ENCODE measurements at places on chromosomes 6 and 20.

DNA sequence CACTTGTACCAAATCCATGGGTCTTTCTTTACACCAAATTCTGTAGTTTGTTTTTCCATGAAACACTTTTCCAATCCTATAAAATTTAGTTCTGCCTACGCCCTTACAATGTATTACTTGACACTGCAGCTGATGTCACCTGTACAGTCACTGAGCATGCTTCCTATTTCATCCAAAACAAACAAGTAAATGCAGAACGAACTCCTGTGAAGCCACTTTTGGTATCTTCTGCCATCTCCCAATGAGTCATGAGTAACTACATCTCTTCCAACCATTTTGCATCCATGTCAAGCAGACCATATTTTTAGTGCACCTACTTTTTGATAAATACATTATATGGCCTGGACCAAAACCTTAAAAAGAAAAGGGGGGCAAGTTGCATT lies 42.4 kb downstream of the HDDC2 start:
- DNase-seq = no peak
- peaks cover 45% of the 10 kb centered on the region for H3K4me1 ChIP-seq
- H3K4me3 ChIP-seq = no peak overlapping the region
- no peaks in the 10 kb centered on the region for H3K36me3 ChIP-seq
- no peak overlapping the region for H3K27ac ChIP-seq
- no peaks in the 10 kb centered on the region for H3K27me3 ChIP-seq

DNA sequence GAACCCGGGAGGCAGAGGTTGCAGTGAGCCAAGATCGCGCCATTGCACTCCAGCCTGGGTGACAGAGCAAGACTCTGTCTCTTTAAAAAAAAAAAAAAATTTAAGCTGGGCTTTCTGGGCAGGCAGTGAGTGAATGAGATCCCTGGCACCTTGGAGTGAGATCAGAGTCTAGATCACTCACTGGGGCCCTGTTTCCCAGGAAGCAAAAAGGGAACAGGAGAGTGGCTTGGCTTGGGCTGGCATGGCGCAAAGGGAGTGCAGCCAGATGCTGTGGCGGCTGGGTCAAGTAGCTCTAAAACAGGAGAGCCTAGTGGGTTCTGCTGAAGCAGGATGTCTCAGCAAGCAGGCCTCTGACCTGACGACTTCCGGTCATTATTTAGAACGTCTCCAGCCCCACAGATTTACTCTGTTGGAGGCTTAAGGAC lies 10.4 kb downstream of the PLCG1 start:
- no peak for DNase-seq
- peak overlapping the region; percentile 49 for H3K27ac ChIP-seq
- no peaks in the 10 kb centered on the region for H3K27me3 ChIP-seq
- peaks cover 71% of the 10 kb centered on the region for H3K4me1 ChIP-seq
- H3K36me3 ChIP-seq = no peaks in the 10 kb centered on the region
- H3K4me3 ChIP-seq = no peak overlapping the region

DNA sequence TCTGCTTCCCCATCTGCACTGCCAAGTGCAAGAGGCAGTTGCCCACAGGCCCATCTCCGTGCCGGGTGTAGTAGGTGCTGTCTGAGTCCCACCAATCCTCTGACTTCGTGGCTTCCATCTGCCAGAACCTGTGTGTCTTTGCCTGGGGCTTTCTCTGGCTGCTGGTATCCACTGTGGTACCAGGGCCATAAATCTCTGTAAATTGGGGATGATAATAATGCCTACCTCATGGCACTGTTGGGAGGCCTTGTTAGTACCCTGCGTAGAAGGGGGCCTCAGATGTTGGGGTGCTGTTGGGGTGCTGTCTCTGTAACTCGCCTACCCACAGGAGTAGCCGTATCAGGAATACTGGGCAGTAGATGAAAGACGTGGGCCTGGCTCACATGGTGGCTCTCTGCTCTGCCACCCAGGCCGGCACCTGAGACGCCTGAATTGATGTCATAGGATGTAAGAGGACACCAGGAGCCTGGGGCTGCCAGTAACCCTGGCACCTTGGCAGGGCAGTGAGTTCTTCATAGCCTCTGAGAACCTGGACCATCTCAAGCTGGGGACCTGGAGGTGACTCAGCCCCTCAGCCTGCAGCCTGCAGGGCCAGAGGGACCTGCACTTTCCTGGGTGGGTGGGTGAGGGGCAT lies 94.1 kb upstream of the RNF24 start:
- no peaks in the 10 kb centered on the region for H3K4me1 ChIP-seq
- no peak for DNase-seq
- H3K27ac ChIP-seq = no peak overlapping the region
- no peak overlapping the region for H3K4me3 ChIP-seq
- H3K27me3 ChIP-seq = peaks cover 9% of the 10 kb centered on the region
- no peaks in the 10 kb centered on the region for H3K36me3 ChIP-seq

DNA sequence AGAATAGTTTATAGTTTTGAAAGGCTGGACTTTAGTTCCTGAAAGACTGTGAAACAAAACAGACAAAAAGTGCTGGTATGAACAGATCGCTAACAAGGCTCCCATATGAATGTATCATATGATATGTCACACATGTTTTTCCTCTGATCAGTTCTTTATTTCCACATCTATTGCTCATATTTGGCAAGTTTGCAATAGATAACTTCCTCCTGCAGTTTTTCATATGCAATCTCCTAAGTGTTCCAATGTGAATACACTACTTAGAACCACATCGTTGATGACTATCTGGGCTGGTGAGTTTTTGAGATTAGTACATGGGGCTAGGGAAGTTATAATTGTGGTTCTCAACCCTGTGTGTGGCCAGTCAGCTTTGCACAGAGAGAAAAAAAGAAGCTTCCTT lies 23.1 kb downstream of the CRYBG1 start:
- no peaks in the 10 kb centered on the region for H3K4me1 ChIP-seq
- H3K27ac ChIP-seq = no peak overlapping the region
- H3K36me3 ChIP-seq = no peaks in the 10 kb centered on the region
- no peak overlapping the region for H3K4me3 ChIP-seq
- DNase-seq = no peak

DNA sequence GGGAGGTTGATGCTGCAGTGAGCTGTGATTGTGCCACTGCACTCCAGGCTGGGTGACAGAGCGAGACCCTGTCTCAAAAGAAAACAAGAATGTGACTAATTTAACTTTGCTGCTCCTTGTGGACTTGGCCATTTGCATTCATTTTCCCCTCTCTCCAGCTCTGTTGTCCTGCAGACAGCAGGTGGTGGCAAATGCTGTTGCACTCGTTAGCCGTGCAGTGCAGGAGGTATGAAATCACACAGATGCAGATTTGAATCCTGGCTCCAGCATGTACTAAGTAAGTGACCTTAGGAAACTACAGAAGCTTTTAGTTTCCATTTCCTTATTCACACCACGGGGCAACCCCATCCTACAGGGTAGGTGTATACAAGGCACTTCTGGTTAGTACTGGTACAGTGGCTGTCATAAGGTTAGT lies 9.6 kb upstream of the BEND3 start:
- H3K36me3 ChIP-seq = no peaks in the 10 kb centered on the region
- no peak for DNase-seq
- H3K27ac ChIP-seq = no peak overlapping the region
- no peak overlapping the region for H3K4me3 ChIP-seq

DNA sequence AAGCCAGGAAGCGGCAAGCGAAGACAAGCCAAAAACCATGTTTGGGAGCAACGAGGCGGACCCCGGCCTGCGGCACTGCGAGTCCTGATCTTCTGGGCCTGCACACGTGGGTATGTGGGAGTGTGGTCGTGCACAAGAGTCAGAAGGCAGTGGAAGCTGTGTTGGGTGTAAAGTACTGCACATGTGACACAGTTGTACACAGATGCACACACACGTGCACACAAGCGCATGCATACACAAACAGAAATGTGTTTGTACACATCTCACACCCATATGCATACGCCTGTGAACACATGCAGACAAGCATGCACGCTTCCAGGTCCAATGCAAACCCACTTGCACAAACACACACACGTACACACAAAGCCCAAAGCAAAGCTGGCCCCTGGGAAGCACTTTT lies 52.6 kb upstream of the SLCO4A1 start:
- H3K36me3 ChIP-seq = no peaks in the 10 kb centered on the region
- H3K27me3 ChIP-seq = peaks cover 88% of the 10 kb centered on the region
- H3K4me1 ChIP-seq = no peaks in the 10 kb centered on the region

- no peaks in the 10 kb centered on the region for H3K27me3 ChIP-seq
- H3K4me3 ChIP-seq = no peak overlapping the region
- no peak for DNase-seq
These were observed 163.8 kb downstream of the TMEM200A start for GRCh38 chr6:130529569-130530149.

- peak; percentile 91 for DNase-seq
- peaks cover 52% of the 10 kb centered on the region for H3K4me1 ChIP-seq
- H3K36me3 ChIP-seq = peaks cover 17% of the 10 kb centered on the region
- peak overlapping the region; percentile 90 for H3K4me3 ChIP-seq
These were observed 2.2 kb downstream of the PPP1R10 start for GRCh38 chr6:30614843-30615218.

- no peaks in the 10 kb centered on the region for H3K27me3 ChIP-seq
- H3K4me3 ChIP-seq = no peak overlapping the region
- H3K36me3 ChIP-seq = no peaks in the 10 kb centered on the region
- no peaks in the 10 kb centered on the region for H3K4me1 ChIP-seq
- H3K27ac ChIP-seq = no peak overlapping the region
- no peak for DNase-seq
These were observed 56.2 kb upstream of the TULP4 start for GRCh38 chr6:158255989-158256601.

GRCh38 chr20:3854462-3854871 lies 7.8 kb downstream of the MAVS start:
- peaks cover 7% of the 10 kb centered on the region for H3K4me1 ChIP-seq
- no peaks in the 10 kb centered on the region for H3K27me3 ChIP-seq
- H3K27ac ChIP-seq = no peak overlapping the region
- peaks cover 51% of the 10 kb centered on the region for H3K36me3 ChIP-seq
- no peak overlapping the region for H3K4me3 ChIP-seq

GRCh38 chr6:24323632-24324337 lies 34.1 kb downstream of the DCDC2 start:
- H3K27ac ChIP-seq = no peak overlapping the region
- no peaks in the 10 kb centered on the region for H3K4me1 ChIP-seq
- DNase-seq = no peak
- no peaks in the 10 kb centered on the region for H3K27me3 ChIP-seq
- no peaks in the 10 kb centered on the region for H3K36me3 ChIP-seq

- no peak for DNase-seq
- no peaks in the 10 kb centered on the region for H3K4me1 ChIP-seq
- H3K27me3 ChIP-seq = no peaks in the 10 kb centered on the region
- no peak overlapping the region for H3K27ac ChIP-seq
These were observed 442.1 kb downstream of the BCKDHB start for GRCh38 chr6:80548532-80548931.

GRCh38 chr20:3045042-3045815 lies 623 bp upstream of the MRPS26 start:
- DNase-seq = peak; percentile 85
- H3K4me1 ChIP-seq = no peaks in the 10 kb centered on the region
- no peaks in the 10 kb centered on the region for H3K27me3 ChIP-seq
- peak overlapping the region; percentile 74 for H3K4me3 ChIP-seq

GRCh38 chr6:108839083-108839642 lies 9.1 kb upstream of the ARMC2 start:
- no peaks in the 10 kb centered on the region for H3K36me3 ChIP-seq
- H3K27me3 ChIP-seq = no peaks in the 10 kb centered on the region
- no peak overlapping the region for H3K4me3 ChIP-seq
- H3K4me1 ChIP-seq = no peaks in the 10 kb centered on the region

DNA sequence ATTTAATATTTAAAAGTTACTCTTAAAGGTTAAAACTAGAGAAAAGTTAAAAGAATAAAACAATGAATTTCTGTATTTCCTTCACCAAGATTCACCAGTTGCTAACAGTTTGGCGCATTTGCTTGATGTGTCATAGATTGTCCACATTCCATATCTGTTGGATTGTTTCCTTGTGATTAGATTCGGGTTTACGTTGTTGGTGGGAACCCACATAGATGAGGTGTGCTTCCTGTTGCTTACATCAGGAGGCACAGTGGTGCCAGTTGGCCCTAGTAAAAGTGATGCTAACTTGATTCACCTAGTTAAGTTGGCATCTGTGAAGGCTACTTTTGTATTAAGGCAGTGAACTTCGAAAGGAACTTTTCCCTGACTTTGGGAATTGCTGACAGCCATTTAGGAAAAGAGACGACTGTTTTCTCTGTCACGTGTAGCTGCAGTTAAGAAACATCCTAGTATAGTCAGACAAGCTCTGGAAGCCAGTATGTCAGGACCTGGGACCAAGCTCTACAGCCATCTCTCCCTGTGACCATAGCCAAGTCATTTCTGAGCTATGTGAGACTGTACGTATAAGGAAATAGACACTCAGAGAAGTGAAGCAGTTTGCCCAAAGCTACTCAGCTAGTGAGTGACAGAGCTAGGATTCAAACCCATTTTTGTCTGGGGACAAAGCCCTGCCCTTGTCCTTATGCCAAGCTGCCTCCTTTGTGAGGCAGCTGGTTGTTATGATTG lies 49.0 kb downstream of the PPARD start:
- no peak overlapping the region for H3K27ac ChIP-seq
- H3K4me1 ChIP-seq = no peaks in the 10 kb centered on the region
- H3K27me3 ChIP-seq = no peaks in the 10 kb centered on the region
- H3K36me3 ChIP-seq = no peaks in the 10 kb centered on the region

DNA sequence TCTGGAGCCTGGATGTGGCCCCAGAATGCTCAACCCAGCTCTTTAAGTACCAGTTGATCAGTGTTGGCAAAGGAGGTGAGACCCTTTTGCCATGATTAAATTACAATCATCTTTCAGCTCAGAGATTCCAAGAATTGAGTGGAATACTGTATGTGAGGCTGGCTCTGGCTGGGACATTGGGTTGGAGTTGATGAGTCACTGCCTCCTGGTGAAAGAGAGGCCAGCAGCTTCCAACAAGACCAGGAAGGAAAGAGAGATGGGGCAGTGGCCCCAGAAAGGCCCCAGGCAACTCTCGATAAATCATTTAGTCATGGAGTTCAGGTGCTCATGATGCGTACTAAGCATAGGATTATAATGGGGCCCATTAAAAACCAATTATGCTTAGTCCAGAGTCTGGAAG lies 2.1 kb downstream of the TGM6 start:
- DNase-seq = no peak
- H3K4me3 ChIP-seq = no peak overlapping the region
- no peaks in the 10 kb centered on the region for H3K36me3 ChIP-seq

DNA sequence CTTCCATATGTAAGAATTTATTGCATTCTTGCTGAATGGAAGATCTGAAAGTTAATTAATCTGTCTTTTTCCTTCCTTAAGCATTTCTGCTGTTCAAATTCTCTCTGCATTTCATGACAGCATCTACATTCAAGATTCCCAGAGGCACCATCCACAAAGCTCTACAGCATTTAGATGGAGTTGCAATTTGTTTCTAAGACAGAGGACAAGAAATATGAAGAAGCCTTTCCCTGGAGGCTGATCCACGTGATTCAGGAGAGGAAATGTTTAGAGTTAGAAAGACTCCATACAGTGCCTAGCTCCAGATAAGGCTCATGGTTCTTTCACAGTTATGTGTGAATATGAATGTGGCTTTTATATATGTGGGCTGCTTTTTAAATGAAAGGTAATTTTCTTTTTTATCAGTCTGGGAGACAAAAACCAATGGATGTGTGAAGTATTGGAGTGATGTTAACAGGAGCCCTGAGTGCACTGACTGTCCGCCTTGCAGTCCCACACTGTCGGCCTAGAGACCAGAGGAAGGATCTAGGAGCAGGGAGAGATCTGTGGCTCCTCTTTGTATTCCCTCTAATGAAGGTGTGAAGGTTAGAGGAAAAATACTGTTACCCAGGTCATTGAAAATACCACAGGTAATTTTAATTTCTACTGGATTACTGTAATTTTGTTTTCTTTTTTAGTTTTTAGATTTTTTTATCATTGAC lies 686.6 kb upstream of the GJE1 start:
- no peaks in the 10 kb centered on the region for H3K36me3 ChIP-seq
- H3K4me1 ChIP-seq = no peaks in the 10 kb centered on the region
- no peak overlapping the region for H3K4me3 ChIP-seq
- no peak for DNase-seq
- H3K27me3 ChIP-seq = no peaks in the 10 kb centered on the region
